A549 treated with CORT108297 at 1 μM for 4 hours (cell line): ENCODE measurements at places on chromosomes 16 and 17. TPM values are rescaled to one million over a fixed set of nuclear protein-coding genes. Genes with fewer than 3 reads are reported as not detected.

CTRB2 gene
- total RNA-seq = 0.12 TPM in 1 of 5 replicates, not detected in the others

RHBDL3 gene
- 2.5 to 6.0 TPM (median 4.4 TPM) in 5 replicates for total RNA-seq

CNTD1 gene
- 0.05 to 0.17 TPM (median 0.07 TPM) in 4 of 5 replicates, not detected in the other for total RNA-seq

SEZ6L2 gene
- total RNA-seq = 16.9 to 23.6 TPM (median 21.7 TPM) in 5 replicates
